ENCODE measurements at places on chromosomes 2 and 18. TPM values are rescaled to one million over a fixed set of nuclear protein-coding genes. Genes with fewer than 3 reads are reported as not detected.

Gene ANKRD36C
- total RNA-seq = 39.0 TPM

Gene MRPL33
- 119 TPM for total RNA-seq

Gene ACADL
- not detected for total RNA-seq

Gene FAP
- total RNA-seq = 207 TPM

Gene LIPG
- 0.86 TPM for total RNA-seq

Gene IL36B
- total RNA-seq = not detected

Gene UGT1A4
- total RNA-seq = not detected

Gene CCDC178
- total RNA-seq = 0.43 TPM

Gene LTBP1
- total RNA-seq = 33.7 TPM

Gene DSG1
- not detected for total RNA-seq

Gene CXCR4
- not detected for total RNA-seq

Gene APCDD1
- total RNA-seq = 3.5 TPM

Gene ABCB6
- total RNA-seq = 31.1 TPM

Gene IL1A
- 0.32 TPM for total RNA-seq

Gene STON1
- total RNA-seq = 25.0 TPM

Gene C2orf92
- total RNA-seq = 2.6 TPM

Gene CNTNAP5
- not detected for total RNA-seq

Gene REV1
- total RNA-seq = 44.0 TPM

Gene ST8SIA5
- under 0.01 TPM for total RNA-seq

Gene TDRD15
- not detected for total RNA-seq

Gene MARCO
- not detected for total RNA-seq

Gene SERPINB4
- total RNA-seq = not detected

Gene LRRTM4
- total RNA-seq = not detected

Gene AAMP
- total RNA-seq = 110 TPM

Gene RELCH
- 50.1 TPM for total RNA-seq

Gene IL1R2
- total RNA-seq = 0.32 TPM
